Hematopoietic multipotent progenitor cell treated with erythropoietin and hydrocortisone succinate and interleukin-3 and kit ligand, for 8 days (in vitro differentiated cells): ENCODE measurements at places on chromosomes 2 and 18.

- peak; percentile 87 for DNase-seq
These were observed 624 bp downstream of the METTL8 start for GRCh38 chr2:171432969-171433762.

GRCh38 chr2:223185638-223186037, 133.6 kb downstream of the KCNE4 start:
- DNase-seq: no peak

DNA sequence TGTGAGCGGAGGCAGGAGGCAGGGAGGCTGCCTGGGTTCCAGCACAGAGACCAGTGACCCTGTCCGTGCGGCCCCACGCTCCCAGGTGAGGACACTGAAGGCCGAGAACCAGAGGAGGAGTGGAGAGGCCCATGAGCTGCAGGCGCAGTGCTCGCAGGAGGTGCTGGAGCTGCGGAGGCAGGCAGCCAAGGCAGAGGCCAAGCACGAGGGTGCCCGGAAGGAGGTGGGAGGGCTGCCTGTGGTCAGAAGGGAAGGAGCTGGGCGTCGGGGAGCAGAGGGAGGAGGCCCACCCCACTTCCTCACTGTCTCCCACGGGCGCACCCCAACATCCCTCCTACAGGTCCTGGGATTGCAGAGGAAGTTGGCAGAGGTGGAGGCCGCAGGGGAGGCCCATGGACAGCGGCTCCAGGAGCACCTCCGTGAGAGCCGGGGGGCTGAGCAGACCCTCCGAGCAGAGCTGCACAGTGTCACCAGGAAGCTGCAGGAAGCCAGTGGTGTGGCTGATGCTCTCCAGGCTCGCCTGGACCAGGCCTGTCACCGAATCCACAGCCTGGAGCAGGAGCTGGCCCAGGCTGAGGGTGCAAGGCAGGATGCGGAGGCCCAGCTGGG, 33.0 kb upstream of the SNED1 start:
- no peak for DNase-seq

- no peak for DNase-seq
These were observed 272.2 kb upstream of the ACVR2A start for GRCh38 chr2:147572622-147573021.

DNA sequence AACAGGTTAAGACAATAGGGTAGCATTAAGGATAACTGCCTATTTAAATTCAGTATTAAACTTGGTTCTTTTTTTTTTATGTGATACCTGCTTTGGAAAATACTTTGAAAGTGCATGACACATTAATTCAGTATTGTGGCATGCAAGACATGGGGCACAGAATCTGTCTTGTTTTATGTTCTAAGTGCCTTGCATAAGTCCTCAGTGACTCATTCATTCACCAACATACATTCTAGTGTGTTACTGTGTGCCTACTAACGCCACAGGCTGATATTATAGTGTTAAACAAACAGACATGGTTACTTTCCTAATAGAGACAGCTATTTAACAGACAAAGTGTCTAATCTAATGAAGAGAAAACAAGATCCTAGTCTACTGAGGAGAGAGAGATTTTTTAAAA, 91.7 kb downstream of the GCA start:
- DNase-seq: no peak

DNA sequence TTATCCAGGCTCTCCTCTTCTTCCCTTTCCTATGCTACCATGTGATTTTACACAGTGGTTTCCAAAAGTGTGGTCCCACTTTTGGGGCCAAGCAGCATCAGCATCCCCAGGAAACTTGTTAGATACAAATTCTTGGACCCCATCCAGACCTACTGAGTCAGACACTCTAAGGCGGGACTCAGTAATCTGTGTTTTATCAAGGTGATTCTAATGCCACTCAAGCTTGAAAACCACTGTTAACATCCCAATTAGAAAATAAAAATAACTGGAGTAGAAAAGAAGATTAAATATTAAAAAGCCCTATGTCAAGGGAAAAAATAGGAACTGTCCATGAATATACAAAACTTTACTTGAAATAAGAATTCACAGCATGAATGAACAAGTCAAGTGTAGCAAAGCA, 10.8 kb downstream of the DSG2 start:
- DNase-seq: no peak

DNA sequence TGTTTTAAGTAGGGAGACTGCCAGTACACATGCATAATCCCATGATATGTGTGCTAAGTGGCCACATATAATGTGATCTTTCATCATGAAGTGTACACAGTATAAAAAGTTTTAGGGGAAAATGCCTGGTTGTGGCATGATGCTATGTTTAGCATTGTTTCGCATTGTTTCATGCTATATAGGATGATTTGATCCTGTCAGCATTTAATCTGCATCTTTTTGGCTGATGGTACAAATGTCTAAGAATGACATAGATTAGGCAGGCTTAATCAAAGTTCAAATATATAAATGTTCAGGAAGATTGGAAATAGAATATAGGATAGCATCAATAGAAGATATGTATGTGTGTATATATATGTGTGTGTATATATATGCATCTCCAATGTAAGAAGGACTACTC, 83.6 kb downstream of the MYO3B start:
- DNase-seq: no peak

DNA sequence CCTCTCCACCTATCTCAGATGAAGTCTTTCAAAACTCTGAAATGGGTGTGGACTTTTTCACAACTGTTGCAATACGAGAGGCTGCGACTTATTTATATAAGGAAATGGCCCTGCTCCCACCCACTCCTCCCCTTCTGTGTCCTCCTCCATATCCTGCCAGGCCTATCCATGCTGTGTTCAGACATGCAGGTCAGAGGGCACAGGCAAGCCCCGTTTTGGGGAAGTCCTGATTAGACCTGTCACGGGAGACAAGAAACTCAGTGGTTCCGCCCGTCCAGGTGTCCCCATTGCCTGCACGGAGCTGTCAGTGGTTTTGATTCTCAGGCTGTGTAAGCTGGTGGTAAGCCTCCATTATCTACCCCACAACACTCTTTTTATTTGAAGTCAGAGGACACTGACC, 99.6 kb upstream of the MGAT5 start:
- DNase-seq: no peak

DNA sequence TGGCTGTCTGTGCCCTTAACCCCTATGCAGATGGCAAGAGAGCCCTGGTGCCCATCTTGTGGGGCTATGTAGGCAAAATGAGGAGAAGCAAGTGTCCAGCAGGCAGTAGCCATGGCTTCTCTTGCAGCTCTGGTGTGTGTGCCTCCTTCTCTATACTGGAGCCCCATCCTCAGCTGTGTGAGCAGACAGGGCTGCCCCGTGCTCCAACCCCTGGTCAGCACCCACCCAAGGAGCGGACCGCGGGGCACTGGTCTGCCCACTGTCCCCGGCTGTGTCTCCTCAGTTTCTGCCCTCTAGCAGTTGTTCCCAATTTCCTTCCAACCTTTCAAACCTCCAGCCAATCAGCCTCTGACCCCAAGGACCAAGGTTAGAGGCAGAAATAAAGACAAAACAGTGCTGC, 134.9 kb upstream of the GLI2 start:
- DNase-seq: no peak

GRCh38 chr2:241546771-241547498, 11.6 kb upstream of the BOK start:
- no peak for DNase-seq

GRCh38 chr18:70366670-70367069, 77.8 kb downstream of the SOCS6 start:
- DNase-seq: no peak

GRCh38 chr2:183780072-183780471, 655.8 kb downstream of the NUP35 start:
- DNase-seq: no peak

DNA sequence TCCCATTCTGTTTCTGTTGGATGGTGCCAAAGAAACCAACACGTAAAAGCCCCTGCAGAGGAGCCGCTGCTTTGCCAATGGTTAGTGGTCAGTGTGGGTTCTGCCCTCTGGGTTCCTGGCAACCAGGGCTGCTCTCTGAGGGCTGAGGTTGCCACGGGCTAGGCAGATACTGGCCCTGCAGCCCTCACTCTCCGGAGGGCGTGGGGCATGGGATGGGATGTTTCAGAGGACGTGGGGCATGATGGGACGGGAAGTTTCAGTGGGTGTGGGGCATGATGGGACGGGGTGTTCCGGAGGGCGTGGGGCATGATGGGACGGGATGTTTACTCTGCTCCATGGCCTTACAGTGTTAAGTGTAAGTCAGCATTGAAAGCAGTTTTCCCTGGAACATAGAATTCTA, 34.2 kb downstream of the ADI1 start:
- no peak for DNase-seq

DNA sequence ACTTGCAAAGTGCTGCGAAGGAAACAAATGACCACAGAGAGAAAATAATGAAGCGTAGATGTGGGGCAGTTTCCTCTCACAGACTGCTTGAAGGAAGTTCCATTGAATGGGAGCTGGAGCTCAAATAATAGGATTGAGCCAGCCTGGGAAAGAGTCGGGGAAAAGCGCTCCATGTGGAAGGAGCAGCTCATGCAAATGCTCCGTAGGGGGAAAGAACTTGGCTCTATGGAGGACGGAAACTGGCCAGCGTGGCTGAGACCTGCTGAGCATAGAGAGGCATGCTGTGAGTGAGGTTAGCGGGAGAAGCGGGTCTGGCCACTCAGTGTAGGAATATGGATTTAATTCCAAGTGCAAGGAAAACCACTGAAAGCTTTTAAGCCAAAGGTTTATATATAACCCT, 28.6 kb upstream of the VIT start:
- no peak for DNase-seq

GRCh38 chr2:2328848-2329247, 2.2 kb downstream of the MYT1L start:
- DNase-seq: peak; percentile 3

- DNase-seq: no peak
These were observed 297.0 kb downstream of the BCL2 start for GRCh38 chr18:63022429-63023022.

GRCh38 chr2:70340761-70341476, 39.1 kb upstream of the FAM136A start:
- peak; percentile 56 for DNase-seq

DNA sequence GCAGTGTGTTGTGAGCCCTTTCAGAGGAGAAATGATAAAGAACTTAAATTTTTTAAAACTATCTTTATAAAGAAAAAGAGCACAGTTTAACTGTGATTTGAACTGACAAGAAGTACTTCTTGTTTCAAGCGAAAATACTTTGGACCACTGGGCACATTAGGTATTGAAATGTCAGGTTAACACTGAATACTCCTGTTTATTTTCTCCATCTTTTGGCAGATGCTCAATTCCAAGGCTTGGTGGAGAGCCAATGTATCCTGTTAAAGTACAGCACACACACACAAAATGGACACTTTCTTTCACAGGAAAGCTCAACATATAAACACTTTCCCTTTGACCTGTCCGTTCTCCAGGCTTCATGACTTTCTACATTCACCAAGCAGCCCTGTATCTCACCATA, 32.6 kb upstream of the SP3 start:
- DNase-seq: no peak

DNA sequence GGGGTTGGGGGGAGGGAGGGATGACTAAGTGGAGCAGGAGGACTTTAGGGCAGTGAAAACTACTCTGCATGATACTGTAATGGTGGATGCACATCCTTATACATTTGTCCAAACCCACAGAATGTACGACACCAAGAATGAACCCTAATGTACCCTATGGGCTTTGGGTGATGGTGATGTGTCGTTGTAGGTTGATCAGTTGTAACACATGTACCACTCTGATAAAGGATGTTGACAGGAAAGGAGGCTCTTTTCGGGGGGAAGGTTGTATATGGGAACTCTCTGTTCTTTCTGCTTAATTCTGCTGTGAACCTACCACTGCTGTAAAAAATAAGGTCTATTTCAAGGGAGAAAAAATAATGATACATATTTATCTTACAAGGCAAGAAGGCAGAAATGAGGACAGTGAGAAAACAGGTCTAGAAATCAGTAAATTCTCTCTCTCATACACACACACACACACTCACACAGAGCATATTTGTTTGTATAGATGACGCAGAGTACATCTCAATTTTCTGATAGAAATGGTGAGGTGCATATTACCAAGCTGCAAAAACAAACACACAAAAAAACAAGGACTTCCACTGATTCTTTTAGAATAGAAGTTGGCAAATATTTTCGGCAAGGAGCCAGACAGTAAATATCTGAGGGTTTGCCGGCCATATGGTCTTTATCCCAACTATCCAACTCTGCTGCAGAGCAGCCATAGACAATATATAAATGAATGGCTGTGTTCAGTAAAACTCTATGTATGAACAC, 20.2 kb downstream of the FAM124B start:
- DNase-seq: peak; percentile 70

- no peak for DNase-seq
These were observed 297.7 kb downstream of the SATB2 start for GRCh38 chr2:199160081-199160480.

- DNase-seq: no peak
These were observed 327 bp downstream of the LTBP1 start for GRCh38 chr2:32947076-32947483.

- DNase-seq: no peak
These were observed 84.4 kb downstream of the ARHGEF4 start for GRCh38 chr2:130921164-130921476.

DNA sequence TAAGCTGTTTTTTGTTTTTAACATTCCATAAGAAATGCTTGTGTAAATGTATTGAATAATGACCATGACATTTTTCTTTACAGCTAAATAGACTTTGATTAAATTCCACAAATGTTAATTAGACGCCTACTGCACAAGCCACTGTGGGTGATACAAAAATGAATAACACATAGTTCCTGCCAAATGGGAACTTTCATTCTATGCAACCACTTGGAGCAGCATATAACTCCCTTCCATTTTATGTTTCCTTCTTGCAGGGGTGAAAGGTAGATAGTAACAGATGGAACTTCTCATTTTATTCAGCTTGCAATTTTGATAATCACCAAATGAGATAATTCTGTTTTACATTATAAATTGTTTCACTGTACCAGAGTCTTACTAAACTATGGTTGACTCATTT, 70.0 kb upstream of the THUMPD2 start:
- DNase-seq: no peak

GRCh38 chr2:159651884-159652283, 35.5 kb upstream of the BAZ2B start:
- no peak for DNase-seq

DNA sequence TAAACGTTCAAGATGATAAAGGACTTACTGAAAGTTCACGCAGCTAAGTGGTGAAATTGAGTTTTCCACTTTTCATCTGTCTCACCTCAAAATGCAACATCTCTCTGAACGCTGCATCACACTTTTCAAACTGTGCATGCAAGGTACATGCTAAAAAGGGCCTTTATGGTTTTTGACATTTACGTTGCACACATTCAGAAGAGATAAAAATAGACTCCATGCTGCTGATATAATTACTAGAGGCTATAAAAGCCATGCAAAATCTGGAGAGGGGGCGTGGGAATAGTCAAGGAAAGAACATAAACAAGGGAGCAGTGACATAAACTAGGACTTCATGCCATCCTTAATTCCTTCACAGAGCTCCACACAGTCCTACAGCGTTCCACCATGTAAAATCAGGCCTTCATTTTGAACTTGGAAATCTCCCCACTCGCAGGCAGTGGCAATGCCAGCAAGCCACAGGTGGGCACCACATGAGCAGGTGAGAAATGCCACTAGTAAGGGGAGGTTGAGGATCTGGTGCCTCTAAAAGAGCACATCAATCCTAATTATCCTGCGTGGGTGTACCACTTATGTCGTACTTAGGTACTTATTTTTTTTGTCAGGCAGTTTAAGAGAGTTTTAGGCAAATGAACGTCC, 71.4 kb downstream of the ZEB2 start:
- no peak for DNase-seq

GRCh38 chr2:47259829-47260228, 104.7 kb upstream of the STPG4 start:
- DNase-seq: no peak

- no peak for DNase-seq
These were observed 29.6 kb downstream of the CABYR start for GRCh38 chr18:24168496-24168895.

- no peak for DNase-seq
These were observed 12.7 kb upstream of the CREG2 start for GRCh38 chr2:101400048-101400447.
